NCI-H524 (cell line): ENCODE measurements at places on chromosomes 12 and 14.

DNA sequence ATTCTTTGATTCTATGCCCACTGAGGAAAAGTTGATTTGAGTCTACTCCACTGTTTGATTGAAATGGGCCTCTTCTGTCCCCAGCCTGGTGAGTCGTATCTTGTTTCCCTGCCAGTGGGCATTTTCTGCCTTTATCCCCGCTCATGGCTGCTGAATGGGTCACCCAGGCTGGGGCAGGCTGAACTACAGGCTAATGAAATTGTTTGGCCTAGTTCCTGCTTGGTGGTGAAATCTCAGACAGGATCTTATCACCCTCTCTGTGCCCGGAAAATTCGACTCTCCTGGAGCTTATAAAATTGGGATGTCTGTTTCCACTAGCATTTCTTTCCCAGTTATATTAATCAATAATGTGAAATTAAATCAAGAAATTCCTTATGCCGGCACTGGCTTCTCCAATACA, 65.0 kb downstream of the CHST11 start:
- DNase-seq: no peak

GRCh38 chr12:92472201-92472600, 230.6 kb upstream of the PLEKHG7 start:
- no peak for DNase-seq

DNA sequence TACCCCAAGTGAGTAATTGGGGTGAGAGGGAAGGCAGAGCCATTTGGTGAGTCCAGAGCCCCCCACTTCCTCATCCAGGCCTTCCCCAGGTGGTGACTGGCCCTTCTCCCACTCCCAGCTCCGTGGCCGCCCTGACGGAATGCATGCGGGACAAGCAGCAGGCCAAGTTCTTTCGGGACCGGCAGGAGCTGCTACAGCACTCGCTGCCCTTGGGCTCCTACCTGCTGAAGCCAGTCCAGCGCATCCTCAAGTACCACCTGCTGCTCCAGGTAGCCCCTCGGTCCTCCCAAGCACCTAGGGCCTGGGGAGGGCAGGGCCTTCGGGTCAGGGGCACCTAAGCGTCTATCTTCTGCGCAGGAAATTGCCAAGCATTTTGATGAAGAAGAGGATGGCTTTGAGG, 26.5 kb downstream of the PLEKHG3 start:
- no peak for DNase-seq

DNA sequence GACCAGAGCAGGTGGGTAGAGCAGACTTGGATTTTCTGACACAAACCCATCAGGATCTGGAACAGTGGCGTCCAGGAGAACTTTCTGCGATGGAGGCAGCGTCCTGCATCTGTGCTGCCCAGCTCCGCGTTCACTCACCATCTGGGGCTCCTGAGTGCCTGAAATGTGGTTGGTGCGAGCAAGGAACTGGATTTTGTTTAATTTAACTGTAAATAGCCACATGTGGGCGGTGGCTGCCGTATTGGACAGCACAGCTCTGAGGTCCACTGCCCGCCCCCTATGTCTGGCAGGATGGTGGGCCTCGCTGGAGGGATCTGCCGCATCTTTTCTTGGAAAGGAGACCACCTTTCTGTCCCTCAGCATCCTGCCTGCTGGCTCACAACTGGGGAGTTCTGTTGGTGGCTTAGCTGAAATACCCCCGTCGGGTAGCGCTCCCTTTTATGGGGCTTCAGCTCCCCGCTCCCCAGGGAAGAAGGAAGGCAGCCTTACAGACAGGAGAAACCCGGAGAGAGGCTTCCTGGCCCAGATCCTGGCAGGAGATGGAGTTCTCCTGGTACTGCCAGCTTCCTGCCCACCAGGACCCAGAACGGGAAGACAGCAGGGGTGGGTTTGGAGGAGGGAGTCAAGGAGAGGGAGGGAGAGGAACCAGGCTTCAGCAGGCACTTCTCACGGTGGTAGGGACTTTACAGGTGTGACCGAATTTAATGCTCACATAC, 184.9 kb upstream of the PRMT8 start:
- DNase-seq: no peak

DNA sequence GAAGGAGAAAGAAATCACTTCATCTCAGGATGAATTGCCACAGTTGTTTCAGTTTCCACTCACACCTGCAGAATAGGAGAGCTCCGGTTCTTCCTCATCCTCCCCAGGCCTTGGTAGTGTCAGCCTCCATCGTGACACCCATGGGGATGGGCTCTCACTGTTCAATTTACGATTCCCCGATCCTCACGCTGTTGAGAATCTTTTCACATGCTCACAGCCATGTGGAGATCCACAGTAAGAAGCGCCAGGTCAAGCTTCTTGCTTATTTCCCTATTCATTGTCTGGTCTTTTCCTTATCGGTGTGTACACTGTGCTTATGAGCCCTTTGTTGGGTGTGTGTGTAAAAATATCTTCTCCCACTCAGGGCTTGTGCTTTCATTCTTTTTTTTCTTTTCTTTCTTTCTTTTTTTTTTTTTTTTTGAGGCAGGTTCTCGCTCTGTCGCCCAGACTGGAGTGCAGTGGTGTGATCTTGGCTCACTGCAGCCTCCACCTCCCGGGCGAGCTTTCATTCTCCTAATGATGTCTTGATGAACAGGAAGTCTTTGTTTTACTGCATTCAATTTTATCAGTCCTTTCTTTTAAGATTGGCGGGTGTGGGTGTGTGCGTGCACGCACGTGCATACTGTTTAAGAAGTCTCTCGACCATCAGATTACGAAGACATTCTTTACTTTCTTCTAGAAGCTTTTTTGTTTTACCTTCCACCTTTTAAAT, 21.5 kb downstream of the RIN3 start:
- DNase-seq: no peak
